ENCODE measurements at places on chromosomes 1 and 21.

- no peak for DNase-seq
Observed at GRCh38 chr1:200960948-200961340, 62.6 kb downstream of the KIF21B start.

GRCh38 chr21:40689840-40690360 lies 157.1 kb downstream of the DSCAM start:
- DNase-seq, result no peak

GRCh38 chr1:152458384-152459185 lies 44.5 kb upstream of the CRNN start:
- no peak for DNase-seq

GRCh38 chr1:189027512-189027911 lies 1450.2 kb downstream of the BRINP3 start:
- DNase-seq, result no peak

DNA sequence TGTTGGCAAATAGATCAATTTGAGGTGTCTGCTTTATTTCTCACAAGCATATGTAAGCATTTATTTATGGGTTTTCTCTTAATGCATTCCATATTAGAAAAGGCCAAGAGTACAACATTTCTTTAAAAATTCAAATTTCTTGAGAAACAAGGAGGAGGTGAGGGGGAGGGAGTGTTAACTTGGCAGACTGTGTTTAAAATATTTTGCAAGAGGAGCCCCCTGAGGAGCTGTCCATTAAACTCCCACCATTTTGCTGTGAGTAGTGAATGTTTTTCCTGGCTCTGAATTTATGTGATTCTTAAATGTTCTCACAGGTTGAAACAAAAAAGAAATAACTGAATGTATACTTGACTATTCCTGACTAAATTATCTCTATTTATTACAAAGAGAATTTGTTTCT lies 363.8 kb downstream of the PTPRC start:
- DNase-seq, result no peak

Data from left forelimb (tissue), 1 donor.